Stimulated activated CD4-positive, alpha-beta T cell treated with anti-CD3 and anti-CD28 coated beads, Interleukin-4, amount 100 ng/mL, for 1 hour (primary cell): ENCODE measurements at places on chromosomes 1 and 21.

GRCh38 chr21:21148009-21148408, 149.8 kb downstream of the NCAM2 start:
- no peak for DNase-seq

- DNase-seq = no peak
Measured at GRCh38 chr1:150622303-150622975, 7.0 kb downstream of the ENSA start.

DNA sequence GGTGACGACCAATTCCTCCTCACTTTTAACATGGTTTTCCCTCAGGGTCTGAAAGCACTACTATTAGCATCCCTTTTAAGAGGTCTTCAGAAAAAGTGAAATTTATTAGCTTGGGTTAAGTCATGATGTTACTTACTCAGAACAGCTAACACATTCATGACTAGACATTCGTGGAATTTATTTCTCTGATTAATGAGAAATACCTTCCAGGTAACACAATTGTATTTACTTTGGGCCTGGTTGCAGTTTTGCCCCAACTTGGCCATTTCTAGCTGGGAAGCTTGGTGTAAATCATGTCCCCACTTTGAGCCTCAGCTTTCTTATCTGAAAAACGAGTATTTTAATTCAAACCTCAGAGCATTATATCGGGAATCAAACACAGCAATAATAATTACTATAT, 119.2 kb upstream of the SPATA6 start:
- DNase-seq = no peak

- DNase-seq = no peak
Measured at GRCh38 chr1:53411541-53412152, 47.6 kb upstream of the DMRTB1 start.

DNA sequence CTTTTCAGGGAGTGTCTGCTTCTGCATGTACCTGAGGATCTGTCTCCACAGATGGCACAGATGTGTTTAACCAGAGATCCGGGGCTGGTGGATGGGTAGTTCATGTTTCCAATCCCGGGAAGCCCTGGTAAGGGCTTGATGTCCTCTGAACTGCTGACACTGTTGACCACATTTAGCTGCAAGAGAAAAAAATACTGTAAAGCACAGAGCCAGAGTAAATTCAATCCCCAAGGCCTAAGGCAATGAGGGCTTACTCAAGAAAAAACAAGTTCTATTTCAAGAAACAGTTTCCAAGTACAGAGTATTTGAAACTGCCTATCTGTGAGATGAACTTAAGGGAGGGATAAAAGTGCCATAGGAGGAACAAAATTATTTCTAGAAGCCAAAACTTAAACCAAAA, 25.1 kb downstream of the RXRG start:
- no peak for DNase-seq

DNA sequence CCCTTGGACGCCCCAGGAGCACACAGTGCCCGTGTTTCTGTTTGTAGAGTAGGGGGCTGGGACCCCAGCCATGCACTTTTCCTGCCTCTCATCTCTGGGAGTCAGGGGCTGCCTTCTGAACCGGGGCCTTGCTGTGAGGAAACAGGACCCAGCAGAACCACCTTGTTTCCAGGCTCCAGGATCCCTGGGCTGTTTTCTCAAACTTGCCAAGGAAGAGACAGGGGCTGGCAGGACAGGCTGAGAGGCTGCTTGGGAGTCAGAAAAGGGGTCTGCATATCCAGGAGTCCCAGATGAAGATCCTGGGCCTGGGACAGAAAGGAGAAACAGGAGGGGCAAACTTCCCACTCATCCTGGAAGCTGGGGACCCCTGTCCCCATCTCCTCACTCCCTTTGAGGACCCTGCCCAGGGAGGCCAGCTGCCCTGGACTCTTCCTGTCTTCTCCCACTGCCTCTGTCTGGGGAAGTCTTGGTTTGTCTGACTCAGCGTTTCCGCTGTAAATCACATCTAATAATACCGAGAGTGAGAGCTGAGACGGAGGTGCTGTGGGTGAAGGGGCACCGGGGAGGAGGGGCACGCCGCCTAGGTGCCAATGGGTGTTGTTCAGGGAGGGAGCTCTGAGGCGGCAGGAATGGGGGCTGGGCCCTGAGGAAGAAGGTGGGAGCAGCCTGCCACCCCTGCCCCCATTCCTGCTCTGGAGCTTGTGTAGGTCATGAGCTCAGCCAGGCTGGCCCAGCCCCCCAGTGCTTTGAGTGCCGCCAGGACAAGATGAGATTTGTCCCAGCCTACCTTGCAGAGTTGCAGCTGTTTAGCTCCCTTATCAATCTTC, 16.7 kb downstream of the POU3F1 start:
- peak; percentile 78 for DNase-seq

DNA sequence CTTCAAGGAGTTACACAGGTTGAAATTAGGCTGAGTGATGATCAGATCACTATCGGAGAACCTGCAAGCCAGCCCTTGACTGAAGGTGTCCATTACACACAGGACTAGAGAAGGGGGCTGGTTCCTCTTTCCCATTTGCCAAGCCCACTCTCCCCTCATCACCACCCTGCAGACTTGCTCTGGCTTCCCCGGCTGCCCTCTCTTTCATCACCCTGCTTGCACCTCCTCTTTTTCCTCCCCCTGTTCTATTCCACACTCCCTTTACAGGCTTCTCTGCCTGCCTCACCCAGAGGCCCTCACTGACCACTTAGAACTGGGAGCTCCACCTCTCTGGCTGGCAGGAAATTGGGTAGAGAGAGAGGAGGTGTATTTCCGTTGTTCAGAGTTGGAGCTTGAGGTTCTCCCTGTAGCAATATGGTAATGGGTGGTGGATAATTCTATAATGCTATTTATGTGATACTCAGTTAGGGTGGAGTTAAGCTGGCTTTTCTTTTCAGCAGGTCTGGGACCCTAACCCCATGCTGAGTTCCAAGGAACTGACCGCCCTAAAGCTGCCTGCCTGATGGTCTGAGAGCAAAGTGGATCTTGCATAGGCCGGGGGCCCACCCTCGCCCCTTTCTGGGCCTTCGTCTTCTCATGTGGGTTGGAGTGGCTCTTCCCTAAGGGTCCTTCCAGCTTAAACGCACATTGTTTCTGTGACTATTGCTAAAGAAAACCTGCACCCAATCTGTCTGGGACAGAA, 111.8 kb upstream of the ADAR start:
- no peak for DNase-seq

DNA sequence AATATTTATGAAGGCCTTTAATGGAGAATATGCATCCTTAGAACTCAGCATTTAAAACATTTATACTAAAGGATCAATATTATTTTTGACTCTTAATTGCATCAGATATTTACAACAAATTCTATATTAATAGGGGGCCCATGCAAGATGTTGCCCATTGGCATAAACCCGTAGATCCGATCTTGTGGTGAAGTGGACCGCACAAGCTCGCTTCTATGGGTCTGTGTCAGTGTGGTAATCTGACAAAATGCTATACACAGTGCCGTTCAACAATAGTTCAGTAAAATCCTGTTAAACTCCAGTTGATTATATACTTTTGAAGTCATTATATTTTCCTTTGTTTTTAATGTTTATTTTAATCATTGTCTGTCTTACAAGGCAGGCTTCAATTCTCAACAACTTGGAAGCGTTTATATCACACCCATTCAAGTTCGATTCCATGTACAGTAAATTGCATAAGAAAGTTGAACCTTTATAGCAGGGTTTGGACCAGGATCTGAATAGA, 809.2 kb downstream of the USP25 start:
- no peak for DNase-seq

DNA sequence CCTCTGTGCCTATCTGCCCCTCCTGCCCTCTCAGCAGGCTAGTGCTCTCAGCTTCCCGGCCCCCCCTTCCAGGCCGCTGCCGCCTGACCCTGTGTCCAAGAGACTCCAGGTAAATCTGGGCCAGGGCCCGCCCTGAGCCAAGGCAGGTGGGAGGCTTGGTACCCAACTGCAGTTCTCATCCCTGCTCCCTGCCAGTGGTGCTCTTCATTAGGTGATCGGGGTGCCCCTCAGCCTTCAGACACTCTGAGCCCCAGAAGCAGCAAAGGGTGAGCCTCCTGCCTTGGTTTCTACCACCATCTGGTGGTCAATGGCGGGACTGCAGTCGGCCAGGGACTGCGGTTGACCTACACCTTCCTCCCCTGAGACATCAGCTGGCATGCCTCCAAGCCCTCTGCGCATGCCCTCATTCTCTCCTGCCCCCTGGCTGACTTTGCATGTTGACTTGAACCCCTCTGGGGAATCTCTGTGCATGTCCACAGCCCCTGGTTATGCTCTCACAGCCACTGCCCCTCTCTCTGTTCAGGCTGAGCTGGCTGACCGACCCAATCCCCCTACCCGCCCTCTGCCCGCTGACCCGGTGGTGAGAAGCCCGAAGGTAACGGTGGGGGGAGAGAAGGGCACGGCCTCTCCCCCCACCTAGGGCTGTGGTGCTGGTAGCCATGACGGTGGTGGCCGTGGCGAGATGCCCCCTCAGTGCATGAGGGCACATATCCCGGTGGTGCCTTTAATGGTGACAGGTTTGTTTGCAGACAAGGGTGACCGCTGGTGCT, 2.0 kb upstream of the EFNA4 start:
- peak; percentile 95 for DNase-seq

- no peak for DNase-seq
Measured at GRCh38 chr1:171788696-171789095, 7.2 kb downstream of the METTL13 start.

DNA sequence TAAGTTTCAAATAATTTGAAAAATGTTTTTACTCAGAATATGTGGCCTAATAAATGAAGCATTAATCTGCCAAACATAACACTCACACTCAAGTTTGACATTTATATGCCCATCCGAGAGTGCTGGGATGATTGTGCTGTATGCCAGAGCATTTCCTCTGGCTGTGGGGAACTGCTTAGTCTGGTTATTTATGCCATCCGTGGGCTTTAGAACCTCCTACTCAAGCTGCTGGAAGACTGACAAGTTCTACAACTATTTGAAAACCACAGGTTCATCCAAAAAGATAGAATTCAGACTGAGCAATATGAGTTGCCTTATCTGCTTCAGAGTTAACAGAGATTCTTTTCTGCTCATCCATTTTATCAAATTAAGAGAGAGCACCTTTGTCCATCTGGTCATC, 25.9 kb downstream of the PCNX2 start:
- DNase-seq = no peak

- no peak for DNase-seq
Measured at GRCh38 chr21:26900980-26901379, 55.8 kb upstream of the ADAMTS1 start.

DNA sequence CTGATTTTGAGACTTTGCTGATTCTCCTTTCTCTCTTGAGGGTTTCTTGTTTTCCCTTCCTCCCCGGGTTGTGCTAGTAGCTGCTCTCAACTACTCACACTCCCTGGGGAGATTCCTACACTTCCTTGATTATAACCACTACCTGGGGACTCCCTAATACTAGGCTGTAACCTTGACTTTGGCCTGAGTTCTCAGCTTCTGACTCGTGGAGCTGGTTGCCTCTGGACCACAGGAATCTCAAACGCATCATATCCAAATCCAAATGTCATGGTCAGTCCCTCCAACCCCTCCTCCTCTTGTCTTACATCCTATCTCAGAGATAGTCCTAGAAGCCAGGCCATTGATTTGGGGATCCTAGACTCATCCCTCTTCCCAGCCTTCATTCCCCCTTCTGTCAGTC, 12.0 kb downstream of the MOV10 start:
- DNase-seq = no peak

GRCh38 chr1:34973326-34973725, 11.8 kb downstream of the TMEM35B start:
- no peak for DNase-seq

GRCh38 chr1:87224201-87224600, 104.5 kb upstream of the LMO4 start:
- no peak for DNase-seq
